Stimulated activated CD8-positive, alpha-beta memory T cell treated with anti-CD3 and anti-CD28 coated beads, Interleukin-4, amount 100 ng/mL, for 1 hour (primary cell): ENCODE measurements at places on chromosomes 12 and 14.

DNA sequence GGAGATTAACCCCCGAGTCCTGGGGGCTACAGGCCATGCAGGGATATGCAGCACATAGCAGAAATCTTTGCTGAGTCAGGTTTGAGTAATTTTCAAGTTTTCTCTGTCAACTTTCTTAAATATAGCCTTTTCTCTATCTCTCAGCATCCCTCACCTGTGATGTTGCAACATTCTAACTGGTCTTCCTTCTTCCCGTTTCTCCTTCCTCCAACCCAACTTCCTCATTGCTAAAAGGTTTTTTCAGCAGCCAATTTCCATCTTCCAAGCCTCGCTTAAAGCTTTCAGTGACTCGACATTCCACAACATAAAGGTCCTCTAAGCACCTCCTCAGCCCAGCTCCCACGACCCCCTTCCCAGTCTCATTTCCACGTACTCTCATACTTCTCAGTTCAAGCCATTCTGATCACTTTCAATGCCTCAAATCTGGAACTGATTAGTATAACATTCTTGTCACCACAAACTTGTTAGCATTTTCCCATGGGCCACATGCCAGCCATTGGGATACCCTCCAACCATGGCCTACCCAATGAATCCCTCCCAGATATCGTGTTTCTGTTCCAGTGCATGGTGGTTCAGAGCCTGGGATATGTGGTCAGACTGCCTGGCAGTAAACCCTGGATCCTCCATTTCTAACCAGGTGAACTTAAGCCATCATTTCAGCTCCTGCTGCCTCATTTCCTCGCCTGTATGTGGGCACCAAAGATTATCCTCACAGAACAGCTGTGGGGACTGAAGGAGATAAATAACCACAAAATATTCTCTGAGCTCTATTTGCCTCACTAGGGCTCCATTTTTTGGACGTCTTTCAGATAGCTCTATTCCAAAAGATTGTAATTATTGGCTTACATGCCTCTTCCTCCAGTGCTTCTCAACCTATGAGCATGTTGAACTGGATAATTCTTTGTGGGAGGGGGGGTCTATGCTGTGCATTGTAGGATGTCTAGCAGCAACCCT, 65.8 kb downstream of the KCNK10 start:
- no peak for DNase-seq

DNA sequence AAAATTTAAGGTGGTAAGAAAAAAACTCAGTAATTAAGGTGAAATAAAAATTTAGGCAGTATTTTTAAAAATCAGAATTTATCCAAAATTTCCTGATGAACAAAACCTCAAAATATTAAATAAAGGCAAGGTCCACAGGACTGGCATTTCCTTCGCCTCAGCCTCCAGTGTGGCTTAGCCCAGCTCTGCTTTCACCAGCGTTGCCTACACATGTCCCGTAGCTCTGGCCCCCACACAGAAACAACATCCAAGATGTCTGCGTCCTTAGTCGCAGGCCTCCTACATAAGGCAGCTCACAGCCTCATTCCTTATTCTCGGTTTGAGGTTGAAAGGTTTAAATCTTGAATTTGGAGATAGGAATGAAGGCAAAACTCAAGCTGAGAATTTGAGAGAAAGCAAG, 274.3 kb downstream of the SYT1 start:
- DNase-seq: no peak

GRCh38 chr14:61051621-61052020, 70.6 kb downstream of the SLC38A6 start:
- no peak for DNase-seq

- DNase-seq: no peak
These were observed 88.5 kb downstream of the LGMN start for GRCh38 chr14:92659765-92660561.

- no peak for DNase-seq
These were observed 93.0 kb downstream of the SLC41A2 start for GRCh38 chr12:104865080-104865479.
